ENCODE measurements at places on chromosomes 13 and 19. TPM values are rescaled to one million over a fixed set of nuclear protein-coding genes. Genes with fewer than 3 reads are reported as not detected.

GRCh38 chr13:94988654-94989053 is 276.3 kb upstream of the SOX21 start:
- H3K36me3 ChIP-seq, result no peaks in the 10 kb centered on the region
- no peak overlapping the region for H3K27ac ChIP-seq
- H3K27me3 ChIP-seq, result no peaks in the 10 kb centered on the region
- no peaks in the 10 kb centered on the region for H3K4me1 ChIP-seq
- no peak for DNase-seq

- no peaks in the 10 kb centered on the region for H3K4me1 ChIP-seq
- no peaks in the 10 kb centered on the region for H3K27me3 ChIP-seq
- DNase-seq, result no peak
- no peak overlapping the region for H3K27ac ChIP-seq
Measured at GRCh38 chr13:25069911-25070310, 26.0 kb upstream of the PABPC3 start.

- peaks cover 70% of the 10 kb centered on the region for H3K4me1 ChIP-seq
- H3K27ac ChIP-seq, result peak overlapping the region; percentile 16
- no peak for DNase-seq
Measured at GRCh38 chr19:5006201-5006600, 37.3 kb downstream of the KDM4B start.

DNA sequence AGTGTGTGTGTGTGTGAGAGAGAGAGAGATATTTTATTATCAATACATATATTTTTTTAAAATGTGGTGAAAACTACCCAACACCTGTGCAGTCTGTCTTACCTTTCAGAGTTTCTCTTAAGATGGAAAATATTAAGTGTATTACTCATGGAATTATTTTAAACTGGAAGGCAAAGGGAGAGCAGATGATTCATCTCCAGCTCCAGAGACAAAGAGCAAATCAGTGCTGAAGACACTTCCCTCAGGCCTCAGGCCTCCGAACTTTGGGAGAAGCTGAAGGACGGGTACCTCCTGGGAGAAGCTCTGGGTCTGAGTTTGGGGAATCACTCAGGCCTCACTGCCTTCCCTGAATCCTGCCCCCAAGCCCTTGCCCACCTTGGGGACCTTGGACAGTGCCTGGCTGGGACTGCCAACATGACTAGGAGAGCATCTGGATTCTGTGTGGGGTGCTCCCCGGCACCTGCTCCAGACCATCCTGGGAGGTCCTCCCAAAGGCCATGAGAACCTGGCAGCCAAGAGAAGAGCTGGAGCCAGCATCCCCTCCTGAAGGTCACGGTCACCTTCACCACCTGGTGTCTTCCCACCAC is 170.4 kb upstream of the UBL3 start:
- no peak overlapping the region for H3K4me3 ChIP-seq
- H3K27me3 ChIP-seq, result no peaks in the 10 kb centered on the region
- H3K27ac ChIP-seq, result no peak overlapping the region
- H3K4me1 ChIP-seq, result peaks cover 9% of the 10 kb centered on the region
- no peaks in the 10 kb centered on the region for H3K36me3 ChIP-seq

GRCh38 chr13:52850396-52851136 is 2.1 kb upstream of the PCDH8 start:
- peaks cover 18% of the 10 kb centered on the region for H3K27me3 ChIP-seq
- H3K4me1 ChIP-seq, result peaks cover 35% of the 10 kb centered on the region
- peak overlapping the region; percentile 7 for H3K4me3 ChIP-seq
- peak overlapping the region; percentile 84 for H3K27ac ChIP-seq
- peak; percentile 81 for DNase-seq

GRCh38 chr19:5130371-5131030 is 161.6 kb downstream of the KDM4B start:
- H3K36me3 ChIP-seq, result peaks cover 22% of the 10 kb centered on the region
- no peak for DNase-seq
- H3K4me1 ChIP-seq, result peaks cover 45% of the 10 kb centered on the region
- no peaks in the 10 kb centered on the region for H3K27me3 ChIP-seq

The CABP5 gene
- not detected for total RNA-seq

DNA sequence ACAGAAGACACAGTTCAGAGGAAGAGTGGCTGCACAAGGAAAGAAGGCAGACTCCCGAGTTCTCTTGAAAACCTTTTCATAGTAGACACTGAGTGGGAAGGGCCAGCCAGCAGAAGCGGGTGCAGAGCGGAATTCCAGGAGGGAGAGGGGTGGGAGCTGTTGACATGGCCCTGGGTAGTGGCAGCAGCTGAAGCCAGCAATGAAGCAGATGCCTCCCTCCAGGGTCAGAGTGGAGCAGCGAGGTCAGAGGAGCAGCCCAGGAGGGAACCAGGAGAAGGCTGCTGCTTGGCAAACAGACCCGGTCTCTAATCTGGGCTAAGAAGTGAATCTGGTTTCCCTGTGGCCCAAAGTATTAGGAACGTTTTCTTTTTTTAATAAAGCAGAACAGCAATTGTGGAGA is 73.9 kb upstream of the SPATA13 start:
- DNase-seq, result no peak
- H3K27me3 ChIP-seq, result no peaks in the 10 kb centered on the region
- no peak overlapping the region for H3K4me3 ChIP-seq
- no peak overlapping the region for H3K27ac ChIP-seq
- H3K36me3 ChIP-seq, result no peaks in the 10 kb centered on the region
- H3K4me1 ChIP-seq, result peaks cover 20% of the 10 kb centered on the region

- no peaks in the 10 kb centered on the region for H3K4me1 ChIP-seq
- no peak overlapping the region for H3K27ac ChIP-seq
- no peak overlapping the region for H3K4me3 ChIP-seq
- no peaks in the 10 kb centered on the region for H3K36me3 ChIP-seq
Measured at GRCh38 chr13:42361701-42362100, 89.7 kb downstream of the AKAP11 start.

DNA sequence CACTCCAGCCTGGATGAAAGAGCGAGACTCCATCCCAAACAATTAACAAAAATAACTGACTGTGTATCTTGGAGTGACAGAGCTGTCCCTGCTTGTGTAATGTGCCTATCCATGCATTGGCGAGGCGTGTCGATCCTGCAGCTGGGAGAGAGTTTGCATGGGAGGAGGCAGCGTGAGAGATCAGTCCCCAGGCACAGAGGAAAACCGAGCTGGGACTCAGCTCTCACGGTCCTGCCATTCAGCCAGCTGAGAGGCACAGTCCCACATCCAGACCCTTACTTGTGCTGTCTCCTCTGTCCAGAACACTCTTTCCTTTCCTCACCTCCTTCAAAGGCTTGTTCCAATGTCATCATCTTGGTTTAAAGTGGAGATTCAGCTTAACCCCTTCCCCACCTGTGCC is 11.9 kb upstream of the SULT2B1 start:
- peaks cover 13% of the 10 kb centered on the region for H3K4me1 ChIP-seq
- no peak overlapping the region for H3K27ac ChIP-seq
- no peaks in the 10 kb centered on the region for H3K27me3 ChIP-seq
- no peak overlapping the region for H3K4me3 ChIP-seq

The SYNGR4 gene
- total RNA-seq, result not detected

- peak overlapping the region; percentile 93 for H3K4me3 ChIP-seq
- peak overlapping the region; percentile 96 for H3K27ac ChIP-seq
- no peaks in the 10 kb centered on the region for H3K27me3 ChIP-seq
- no peaks in the 10 kb centered on the region for H3K36me3 ChIP-seq
- DNase-seq, result peak; percentile 96
- peaks cover 55% of the 10 kb centered on the region for H3K4me1 ChIP-seq
Measured at GRCh38 chr13:110559429-110559943, 2.0 kb downstream of the RAB20 start.

GRCh38 chr19:53461866-53462265 is 5.7 kb upstream of the ZNF813 start:
- no peaks in the 10 kb centered on the region for H3K27me3 ChIP-seq
- peaks cover 3% of the 10 kb centered on the region for H3K4me1 ChIP-seq
- H3K36me3 ChIP-seq, result no peaks in the 10 kb centered on the region
- H3K4me3 ChIP-seq, result no peak overlapping the region
- DNase-seq, result no peak

DNA sequence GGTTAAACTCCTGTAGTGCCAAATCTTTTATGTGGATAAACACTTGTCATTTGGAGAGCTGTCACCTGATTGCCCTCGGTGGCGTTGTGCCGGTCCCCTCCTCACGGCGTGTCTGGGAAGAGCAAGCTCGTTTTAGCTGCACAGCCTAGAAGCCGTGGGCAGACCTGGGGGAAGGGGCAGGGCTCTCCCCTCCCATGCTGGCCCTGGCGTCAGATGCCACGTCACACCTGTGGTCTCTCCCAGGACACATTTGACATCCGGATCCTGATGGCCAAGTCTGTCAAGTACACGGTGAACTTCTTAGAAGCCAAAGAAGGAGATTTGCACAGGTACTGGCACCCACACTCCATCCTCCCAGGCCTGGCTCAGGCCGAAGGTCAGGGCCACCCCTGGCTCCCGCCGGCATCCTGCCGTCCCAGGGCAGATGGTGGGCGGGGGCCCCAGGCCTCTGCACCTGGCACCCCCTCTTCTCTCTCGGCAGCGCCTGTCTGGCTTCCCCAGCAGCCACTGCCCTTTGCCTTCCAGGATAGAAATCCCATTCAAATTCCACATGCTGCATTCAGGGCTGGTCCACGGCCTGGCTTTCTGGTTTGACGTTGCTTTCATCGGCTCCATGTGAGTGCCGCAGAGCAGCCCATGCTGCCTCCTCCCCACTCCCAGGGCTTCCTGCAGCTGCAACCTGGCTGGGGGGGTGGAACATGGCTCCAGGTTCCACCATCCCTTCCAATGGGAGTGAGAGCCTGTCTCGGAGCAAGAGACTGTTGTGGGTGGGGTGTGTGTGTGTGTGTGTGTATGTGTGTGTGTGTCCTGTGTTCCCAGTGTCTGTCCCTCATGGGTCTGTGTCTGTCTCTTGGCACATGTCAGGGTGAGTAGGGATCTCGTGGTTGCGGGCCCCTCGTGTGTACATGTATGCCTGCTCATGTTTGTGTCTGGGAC is 8.8 kb downstream of the YIPF2 start:
- peaks cover 50% of the 10 kb centered on the region for H3K36me3 ChIP-seq
- H3K27me3 ChIP-seq, result no peaks in the 10 kb centered on the region
- no peak for DNase-seq
- no peaks in the 10 kb centered on the region for H3K4me1 ChIP-seq
- no peak overlapping the region for H3K27ac ChIP-seq

The PDCD5 gene
- 101 TPM for total RNA-seq

DNA sequence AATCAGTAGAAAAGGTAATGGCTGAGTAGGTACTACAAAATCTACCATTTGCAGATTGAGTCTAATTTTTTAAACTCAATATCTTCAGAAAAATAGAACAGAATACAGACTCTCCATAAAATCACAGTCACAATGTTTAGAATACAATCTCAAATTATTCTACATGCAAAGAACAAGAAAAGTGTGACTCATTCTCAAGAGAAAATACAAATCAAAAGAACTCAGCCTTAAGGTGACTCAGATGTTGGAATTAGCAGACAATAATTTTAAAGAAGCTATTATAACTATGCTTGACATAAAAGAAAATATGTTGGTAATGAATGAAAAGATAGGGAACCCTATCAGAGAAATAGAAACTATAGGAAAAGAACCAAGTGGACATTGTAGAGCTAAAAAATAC is 78.9 kb downstream of the RXFP2 start:
- H3K4me3 ChIP-seq, result no peak overlapping the region
- no peak overlapping the region for H3K27ac ChIP-seq
- H3K36me3 ChIP-seq, result no peaks in the 10 kb centered on the region
- DNase-seq, result no peak

The SMIM44 gene
- not detected for total RNA-seq

DNA sequence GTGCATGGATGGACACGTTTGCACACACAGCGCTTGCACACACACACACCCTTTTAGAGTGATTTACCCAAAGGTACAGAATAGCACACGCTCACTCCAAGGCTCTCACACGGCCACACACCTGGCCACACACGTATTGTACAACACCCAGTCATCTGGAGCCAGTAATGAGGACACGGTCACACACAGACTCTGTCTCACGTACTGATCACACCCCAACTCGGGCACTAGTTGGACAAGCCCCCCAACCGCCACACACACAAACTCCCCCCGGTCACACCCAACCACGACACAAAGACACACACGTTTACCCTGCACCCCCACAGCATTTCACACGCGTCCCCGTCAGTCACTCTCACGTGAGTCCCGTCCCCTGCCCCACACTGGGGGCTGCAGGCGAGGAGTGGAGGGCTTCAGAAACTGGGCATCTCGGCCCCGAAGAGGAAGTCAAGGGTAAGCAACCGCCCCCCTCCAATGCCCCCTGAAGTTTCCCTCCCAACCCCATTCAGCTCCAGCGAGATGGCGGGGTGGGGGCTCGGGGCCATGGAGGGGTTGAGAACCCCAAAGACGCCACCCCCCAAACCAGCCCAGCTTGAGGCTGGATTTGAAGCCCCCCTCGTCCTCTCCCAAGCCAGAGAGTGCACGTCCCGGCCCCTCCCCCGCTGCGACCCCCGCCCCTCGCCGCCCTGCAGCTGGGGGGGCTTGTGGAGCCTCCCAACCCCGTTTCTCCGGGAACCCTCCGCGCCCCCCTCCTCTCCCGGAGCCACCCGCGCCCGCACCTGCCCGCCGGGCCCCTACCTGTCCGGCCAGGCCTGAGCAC is 599 bp downstream of the OLFM2 start:
- H3K36me3 ChIP-seq, result no peaks in the 10 kb centered on the region
- H3K27ac ChIP-seq, result no peak overlapping the region
- H3K4me1 ChIP-seq, result peaks cover 18% of the 10 kb centered on the region
- H3K4me3 ChIP-seq, result peak overlapping the region; percentile 17
- DNase-seq, result peak; percentile 25
- H3K27me3 ChIP-seq, result no peaks in the 10 kb centered on the region

- H3K27me3 ChIP-seq, result no peaks in the 10 kb centered on the region
- peak; percentile 86 for DNase-seq
- peaks cover 22% of the 10 kb centered on the region for H3K4me1 ChIP-seq
- no peaks in the 10 kb centered on the region for H3K36me3 ChIP-seq
- peak within 1 kb of the TSS; percentile 18 for H3K4me3 ChIP-seq
Measured at GRCh38 chr19:48752496-48753365, at the start of gene FUT1. FUT1 (minus strand) TSS chr19:48752641; CDS start chr19:48751281, 1,360 bp downstream.

The SIGLEC11 gene
- total RNA-seq, result 0.67 TPM

The HIF3A gene
- total RNA-seq, result 53.5 TPM

- H3K4me3 ChIP-seq, result no peak overlapping the region
- no peaks in the 10 kb centered on the region for H3K36me3 ChIP-seq
- H3K27me3 ChIP-seq, result no peaks in the 10 kb centered on the region
- H3K4me1 ChIP-seq, result peaks cover 5% of the 10 kb centered on the region
- peak; percentile 35 for DNase-seq
Measured at GRCh38 chr13:90445179-90445578, 902.3 kb upstream of the MIR17HG start.

The IGSF23 gene
- not detected for total RNA-seq
